ENCODE measurements at places on chromosomes 4 and X. TPM values are rescaled to one million over a fixed set of nuclear protein-coding genes. Genes with fewer than 3 reads are reported as not detected.

Gene GAGE12F
- not detected for total RNA-seq

Gene MAGEA2
- total RNA-seq, result not detected

Gene MCF2
- total RNA-seq, result 0.07 TPM

DNA sequence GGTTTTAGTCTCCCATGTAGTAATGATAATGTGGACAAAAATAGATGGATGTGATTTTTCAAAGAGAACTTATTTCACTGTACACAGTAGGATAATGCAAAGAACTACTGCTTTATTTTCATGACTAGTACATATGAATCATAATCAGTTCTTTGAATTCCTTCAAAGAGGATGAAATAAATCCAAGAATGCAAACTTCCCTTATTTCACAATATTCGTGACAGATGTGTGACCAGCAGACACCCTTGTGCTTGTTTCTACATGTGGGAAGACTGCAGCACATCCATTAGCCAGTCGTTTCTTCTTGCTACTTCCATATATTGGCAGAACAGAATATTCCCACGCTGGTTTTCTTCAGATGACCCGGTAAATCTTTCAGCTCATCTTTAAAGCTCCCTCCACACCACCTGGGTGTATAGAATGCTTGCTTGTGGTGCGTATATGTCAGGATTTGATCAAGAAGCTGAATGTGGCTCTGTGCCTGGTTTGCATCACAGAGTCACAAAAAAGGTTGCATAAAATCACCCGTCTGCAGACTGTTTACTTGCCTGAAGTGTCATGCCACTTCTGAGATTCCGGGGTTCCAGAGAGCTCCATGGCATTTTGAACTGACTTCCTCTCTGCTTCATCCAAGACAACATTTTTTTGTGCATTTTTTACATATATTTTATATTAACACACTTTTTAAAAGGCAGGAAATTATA lies 47.7 kb upstream of the FAT4 start:
- DNase-seq, result no peak

Gene CRLF2
- 1.8 TPM for total RNA-seq

DNA sequence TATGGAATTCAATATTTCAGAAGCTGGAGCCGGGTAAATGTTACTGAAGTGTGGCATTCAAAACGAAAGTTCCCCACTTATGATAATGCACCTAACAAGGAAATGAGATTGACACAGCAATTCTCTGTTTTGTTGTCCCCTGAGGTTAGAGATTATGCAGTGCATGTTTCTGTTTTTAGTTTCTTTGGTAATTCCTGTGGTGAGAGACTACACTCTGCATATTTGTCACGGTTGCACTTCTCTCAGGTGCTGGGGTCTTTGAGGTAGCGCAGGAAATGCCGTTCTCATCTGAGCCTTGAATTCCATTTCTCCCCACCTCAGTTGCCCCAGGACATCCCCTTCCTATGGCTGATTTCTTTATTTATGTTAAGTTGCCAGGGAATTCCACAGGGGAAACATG lies 15.3 kb upstream of the BEND4 start:
- no peak for DNase-seq

DNA sequence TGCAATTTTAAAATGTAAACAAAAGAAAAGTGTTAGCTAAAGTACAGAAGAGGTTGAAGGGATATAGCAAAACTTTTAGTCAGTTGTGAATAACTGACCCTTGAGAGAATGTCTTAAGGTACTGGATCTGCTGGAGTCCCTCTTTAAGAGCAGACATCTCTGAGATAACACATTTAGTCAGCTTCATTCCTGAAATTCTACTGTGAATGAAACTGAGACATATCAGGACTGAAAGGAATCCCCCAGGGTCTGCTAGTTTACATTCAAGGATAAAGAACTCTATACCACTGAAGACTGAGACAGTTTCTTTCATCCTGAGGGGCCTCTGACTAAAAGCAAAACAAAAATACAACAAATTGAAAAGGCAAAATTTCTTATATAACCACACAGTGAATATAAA lies 54.4 kb downstream of the PGRMC1 start:
- DNase-seq, result no peak

DNA sequence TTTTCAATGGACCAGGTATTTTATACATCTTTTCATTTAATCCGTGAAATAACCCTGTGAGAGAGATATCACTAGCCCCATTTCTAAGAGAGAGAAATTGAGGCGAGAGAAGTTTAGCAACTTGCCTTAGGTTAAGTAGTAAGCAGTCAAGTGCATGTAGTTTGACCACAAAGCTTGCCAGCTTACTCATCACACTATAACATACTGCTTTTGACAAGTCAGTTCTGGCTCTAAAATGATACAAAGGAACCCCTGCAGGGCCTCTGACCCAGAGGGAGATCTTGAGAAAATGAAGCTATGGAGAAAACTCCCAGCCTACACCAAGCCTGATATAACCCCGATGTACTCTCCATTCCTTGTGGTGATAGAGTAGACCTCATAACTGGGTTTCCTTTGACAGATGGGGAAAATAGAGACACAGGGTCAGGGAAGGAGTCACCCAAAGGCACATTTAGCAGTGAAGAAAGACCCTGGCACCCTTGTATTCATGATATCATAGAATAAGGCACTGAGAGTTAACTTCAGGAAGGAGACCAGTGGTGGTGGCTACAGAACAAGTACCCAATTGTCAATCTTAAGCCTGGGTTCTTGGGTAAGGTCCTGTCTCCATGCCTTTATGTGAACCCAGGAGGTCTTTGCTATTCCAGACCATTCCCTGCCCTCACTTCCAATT lies 60.2 kb upstream of the MSN start:
- DNase-seq, result peak; percentile 46

Gene HPRT1
- total RNA-seq, result 111 TPM

GRCh38 chr4:178480881-178481280 lies 1038.6 kb upstream of the AGA start:
- no peak for DNase-seq

DNA sequence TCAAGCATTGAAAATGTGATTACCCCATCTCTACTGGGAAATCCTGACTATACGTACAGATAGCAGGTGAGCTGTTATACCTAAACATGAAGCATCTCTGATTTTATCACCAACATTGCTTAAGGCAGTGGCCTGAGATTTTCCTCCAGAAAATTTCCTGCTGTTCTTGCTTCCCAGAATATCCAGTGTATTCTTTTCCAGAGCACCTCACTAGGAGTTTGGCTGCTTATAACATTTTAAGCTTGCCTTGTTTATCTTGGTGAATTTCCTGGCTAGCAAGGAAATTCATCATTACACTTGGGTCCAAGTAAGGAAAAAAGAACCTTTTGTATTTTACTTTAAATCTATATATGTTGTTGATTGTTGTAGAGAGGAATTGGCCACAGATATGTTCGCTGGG lies 73.0 kb upstream of the CLCN4 start:
- DNase-seq, result no peak

- no peak for DNase-seq
Measured at GRCh38 chr4:109390115-109390768, 43.4 kb upstream of the SEC24B start.

- DNase-seq, result no peak
Measured at GRCh38 chr4:7676398-7676922, 241.7 kb upstream of the PSAPL1 start.

DNA sequence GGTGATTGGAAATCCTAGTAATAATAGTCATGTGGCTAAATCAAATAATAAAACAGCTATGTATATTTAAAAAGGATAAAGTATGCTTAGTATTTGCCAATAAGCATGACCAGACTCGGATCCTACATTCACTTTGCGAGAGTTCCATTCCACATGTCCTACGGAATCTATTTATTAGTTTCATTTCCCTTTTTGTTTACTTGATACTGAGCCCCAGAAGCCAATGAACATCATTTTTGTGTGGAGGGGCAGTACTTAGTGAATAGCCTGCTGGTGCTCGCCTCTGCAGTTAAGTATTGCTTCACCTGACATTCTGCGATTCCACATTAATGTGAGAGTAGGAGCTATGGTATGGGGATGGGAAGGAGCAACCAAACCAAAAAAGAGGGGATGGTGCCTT lies 58.5 kb upstream of the NAP1L5 start:
- no peak for DNase-seq

Gene SERTM2
- total RNA-seq, result 0.25 TPM

DNA sequence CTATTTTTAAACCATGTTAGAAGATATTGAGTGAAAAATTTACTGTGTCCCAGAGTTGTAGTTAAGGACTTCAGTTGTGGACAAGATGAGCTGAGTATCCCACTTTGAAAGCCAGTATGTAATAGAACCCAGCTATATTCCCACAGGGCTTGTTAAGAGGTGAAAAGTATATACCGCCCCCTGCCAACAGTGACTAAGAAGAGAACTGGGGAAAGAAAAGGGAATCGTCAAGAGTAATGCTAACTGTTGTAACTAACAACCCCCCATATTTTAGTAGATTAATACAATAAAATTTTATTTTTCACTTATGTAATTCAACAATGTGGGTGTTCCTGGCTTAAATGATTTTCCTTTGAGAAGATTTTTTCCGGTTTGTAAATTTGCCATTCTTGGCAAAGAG lies 250.4 kb upstream of the GIMD1 start:
- DNase-seq, result no peak

DNA sequence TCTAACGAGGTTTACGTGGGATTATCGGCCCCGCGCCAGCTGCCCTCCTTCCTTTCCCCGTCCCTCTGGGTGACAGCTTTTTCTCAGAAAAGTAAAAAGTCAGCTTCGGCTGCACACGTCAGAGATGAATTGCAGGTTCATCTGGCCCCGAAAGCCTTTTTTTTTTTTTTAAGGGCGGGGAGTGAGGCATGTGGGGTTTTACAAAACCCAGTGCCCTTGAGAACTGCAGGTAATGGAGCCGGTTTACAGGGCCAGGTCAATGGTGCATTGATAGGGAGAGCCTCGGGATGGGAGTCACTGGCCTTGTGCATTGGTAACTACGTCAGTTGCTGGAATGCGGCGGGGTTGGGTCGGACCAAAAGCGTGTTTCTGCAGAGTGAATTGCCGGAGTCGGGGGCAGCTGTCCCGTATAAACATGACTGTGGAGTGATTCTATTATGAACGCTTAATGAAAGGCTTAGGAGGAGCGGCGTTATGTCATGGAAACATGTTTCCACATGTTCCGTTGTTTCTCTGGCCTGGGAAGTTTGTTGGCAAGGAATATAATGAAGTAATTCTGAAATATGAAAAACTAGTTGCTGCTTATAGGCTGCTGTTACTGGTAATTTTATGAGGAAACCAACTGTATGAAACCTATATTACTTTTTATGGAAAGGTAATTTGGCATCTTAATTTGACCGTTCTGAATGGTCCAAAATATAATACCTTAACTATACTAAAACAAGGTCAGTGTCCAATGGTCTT lies 1.1 kb downstream of the HSPA4L start:
- DNase-seq, result peak; percentile 81

GRCh38 chr4:170007113-170007512 lies 19.1 kb downstream of the MFAP3L start:
- no peak for DNase-seq

Gene MAB21L2
- total RNA-seq, result not detected

DNA sequence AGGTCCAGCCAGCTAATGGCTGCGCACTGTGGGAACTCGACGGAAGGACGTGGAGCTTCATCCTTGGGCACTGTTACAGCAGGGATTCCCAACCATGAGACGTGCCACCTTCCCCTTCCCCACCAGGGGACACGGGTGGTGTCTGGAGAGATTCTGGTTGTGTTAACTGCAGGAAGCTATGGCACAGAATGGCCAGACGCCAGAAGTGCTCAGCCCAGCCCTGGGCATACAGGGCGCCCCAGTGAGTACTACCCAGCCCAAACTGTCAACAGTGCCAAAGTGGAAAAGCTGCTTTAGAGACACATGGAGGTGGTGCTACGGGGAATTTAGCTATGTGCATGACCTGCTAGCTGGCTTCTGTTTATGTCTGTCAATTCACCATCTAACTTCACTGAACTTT lies 32.8 kb downstream of the ACOX3 start:
- no peak for DNase-seq

Gene S100G
- not detected for total RNA-seq

DNA sequence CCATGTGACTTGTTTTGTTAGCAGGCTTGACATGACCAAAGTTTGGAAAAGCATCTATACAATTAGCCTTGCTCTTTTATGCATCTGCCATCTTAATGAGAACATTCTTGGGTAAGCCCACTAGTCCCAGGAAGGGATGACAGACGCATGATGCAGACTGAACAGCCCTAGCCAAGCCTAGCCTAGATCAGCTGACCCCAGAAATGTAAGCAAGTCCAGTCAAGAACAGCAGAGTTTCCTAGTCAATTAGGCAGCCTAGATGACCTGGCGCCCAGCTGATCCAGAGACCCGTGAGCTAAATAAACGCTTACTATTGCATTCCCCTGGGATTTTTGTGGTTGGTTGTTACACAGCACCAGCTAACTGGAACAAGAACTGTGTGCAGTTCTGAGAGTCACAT lies 457.9 kb downstream of the BCOR start:
- DNase-seq, result no peak

DNA sequence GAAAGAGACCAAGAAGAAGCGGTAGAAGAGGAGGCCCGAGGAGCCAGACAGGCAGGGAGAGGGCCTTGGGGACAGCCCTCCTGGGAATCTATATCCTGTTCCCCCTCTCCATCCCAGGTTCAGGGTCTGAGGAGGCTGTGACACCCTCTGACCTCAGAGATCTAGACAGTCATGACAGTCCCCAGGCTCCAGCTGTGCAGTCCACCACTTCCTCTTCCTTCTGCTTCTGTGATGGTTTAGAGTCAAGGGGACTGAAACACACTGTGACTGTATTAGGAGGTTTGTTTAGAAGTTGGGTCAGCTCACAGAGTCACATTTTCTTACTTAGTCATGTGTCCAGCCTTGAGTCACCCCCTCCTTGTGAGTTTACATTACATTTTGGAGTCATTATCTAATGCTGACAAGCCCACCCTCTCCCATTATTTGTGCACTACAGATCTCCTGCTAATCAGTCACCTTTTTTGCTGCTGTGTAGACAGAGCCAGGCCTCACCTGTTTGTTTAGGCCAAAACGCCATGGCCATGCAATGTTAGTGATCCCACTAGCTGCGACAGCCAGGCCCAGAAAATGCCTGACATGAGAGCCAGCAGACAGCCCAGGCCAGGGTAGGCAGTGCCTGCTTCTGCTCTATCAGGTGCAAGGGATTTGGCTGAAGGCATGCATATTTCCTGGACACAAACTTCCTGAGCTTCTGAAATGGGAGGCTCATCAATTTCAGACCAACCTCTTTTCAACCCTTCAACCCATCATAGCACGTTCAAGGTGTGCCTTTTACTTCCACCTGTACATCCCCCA lies 26.0 kb downstream of the MANBA start:
- peak; percentile 21 for DNase-seq

GRCh38 chr4:152535360-152535902 lies 461 bp downstream of the FBXW7 start:
- no peak for DNase-seq

GRCh38 chr4:109395694-109396093 lies 37.9 kb upstream of the SEC24B start:
- no peak for DNase-seq

- DNase-seq, result no peak
Measured at GRCh38 chrX:87409113-87409841, 108.3 kb upstream of the KLHL4 start.

DNA sequence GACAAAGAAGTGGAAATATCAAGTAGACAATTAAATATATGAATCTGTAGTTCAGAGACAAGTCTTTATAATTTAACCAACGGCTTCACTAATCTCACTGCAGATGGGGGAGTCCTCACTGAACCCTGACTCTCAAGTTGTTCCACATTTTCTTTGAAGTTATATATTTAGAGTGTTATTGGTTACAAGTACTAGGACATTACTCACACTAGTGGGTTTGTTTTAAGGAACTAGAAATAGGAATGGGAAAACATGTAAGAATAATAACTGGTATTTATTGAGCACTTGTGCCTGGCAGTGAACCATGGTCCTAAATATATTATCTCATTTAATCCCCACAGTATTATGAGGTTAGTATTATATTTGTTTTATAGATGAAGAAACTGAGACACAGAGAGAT lies 22.0 kb downstream of the MND1 start:
- no peak for DNase-seq

Gene NPY2R
- not detected for total RNA-seq
